ENCODE measurements at places on chromosomes 6 and 20.

DNA sequence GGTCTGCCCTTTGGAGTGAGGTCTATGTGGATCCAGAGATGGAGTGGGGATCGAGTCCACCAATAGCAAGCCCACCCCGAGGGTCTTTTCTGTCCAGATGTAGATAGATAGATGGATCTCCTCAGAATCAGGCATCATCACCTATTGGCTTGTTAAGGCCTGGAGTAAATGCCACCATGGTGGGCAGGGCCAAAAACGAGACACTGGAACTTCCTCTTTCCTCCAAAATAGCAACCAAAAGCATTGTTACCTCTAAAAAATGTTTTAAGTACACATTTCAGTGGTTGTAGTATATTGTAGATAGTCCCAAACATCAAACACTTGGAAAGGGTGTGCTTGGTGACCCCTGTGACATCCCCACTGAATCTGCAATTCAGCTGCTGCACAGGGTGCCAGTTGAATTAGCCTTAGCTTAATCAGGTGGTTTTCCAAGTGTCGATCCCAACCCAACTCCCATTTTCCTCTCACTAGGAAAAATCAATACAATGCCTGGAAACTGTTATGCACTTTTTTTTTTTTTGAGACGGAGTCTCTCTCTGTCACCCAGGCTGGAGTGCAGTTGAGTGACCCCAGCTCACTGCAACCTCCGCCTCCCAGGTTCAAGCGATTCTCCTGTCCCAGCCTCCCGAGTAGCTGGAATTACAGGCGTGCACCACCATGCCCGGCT is 35.0 kb upstream of the NELFCD start:
- no peak for DNase-seq

DNA sequence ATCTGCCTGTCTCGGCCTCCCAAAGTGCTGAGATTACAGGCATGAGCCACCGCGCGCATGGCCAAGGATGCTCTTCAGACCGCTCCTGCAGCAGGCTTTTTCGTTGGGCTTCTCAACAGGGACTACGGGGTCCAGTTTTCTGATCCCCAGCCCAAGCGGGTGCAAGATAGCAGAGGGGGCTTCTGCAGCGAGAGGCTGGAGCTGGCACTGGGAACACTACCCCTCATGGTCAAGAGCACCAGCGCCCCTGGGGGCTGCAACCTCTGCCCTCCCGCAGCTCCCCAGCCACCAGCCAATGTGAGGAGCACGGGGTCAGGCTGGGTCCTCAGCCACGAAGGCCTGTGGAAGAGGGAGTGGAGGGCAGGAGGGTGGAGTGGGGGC is 6.0 kb downstream of the CTSZ start:
- DNase-seq: no peak

DNA sequence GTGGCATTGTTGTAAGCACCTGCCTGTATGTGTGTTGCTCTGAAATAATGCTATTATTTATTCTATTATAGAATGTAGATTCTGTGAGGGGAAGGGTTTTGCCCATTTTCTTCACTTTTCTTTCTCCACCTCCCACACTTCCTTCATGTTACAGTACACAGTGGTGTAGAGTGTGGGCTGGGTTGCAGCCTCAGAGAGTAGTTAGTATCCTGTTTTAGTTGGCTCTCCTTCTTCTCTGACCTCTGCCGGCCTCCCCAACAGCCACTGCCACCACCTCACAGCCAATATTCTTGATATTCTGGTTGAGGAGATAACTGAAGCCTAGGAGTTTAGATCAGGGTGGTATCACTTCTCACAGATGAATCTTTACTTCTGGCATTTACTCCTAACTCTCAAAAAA is 143.4 kb downstream of the BCKDHB start:
- DNase-seq: no peak

DNA sequence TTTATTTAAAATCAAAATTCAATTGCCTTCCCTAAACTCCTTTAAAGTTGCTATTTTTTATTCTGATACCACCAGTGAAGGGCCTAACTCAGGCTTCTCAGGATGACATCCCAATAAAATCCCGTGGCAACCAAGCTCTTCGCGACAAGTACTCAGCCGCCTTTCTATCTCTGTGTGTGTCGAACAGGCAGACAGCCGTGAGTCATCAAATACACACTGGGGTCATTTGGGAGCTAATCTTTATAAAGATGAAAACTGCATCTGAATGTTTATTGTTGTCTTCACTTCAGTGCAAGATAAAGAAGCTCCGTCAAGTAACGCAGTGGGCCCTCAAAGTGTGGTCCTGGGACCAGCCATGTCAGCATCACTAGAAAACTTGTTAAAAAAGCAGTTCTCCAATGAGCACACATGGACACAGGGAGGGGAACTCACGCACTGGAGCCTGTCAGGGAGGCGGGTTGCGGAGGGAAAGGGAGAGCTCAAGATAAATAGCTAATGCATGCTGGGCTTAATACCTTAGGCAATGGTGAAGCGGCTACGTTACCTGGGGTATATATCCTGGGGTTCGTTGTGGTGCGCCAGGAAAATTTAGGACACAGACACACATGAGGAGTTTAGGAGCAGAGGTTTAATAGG is 119.3 kb downstream of the RNF144B start:
- no peak for DNase-seq

- DNase-seq: no peak
Measured at GRCh38 chr6:95959261-95959660, 56.5 kb upstream of the FUT9 start.

- DNase-seq: no peak
Measured at GRCh38 chr6:11215773-11216172, 16.7 kb downstream of the NEDD9 start.

- no peak for DNase-seq
Measured at GRCh38 chr6:134035823-134036296, 16.6 kb downstream of the SLC2A12 start.

DNA sequence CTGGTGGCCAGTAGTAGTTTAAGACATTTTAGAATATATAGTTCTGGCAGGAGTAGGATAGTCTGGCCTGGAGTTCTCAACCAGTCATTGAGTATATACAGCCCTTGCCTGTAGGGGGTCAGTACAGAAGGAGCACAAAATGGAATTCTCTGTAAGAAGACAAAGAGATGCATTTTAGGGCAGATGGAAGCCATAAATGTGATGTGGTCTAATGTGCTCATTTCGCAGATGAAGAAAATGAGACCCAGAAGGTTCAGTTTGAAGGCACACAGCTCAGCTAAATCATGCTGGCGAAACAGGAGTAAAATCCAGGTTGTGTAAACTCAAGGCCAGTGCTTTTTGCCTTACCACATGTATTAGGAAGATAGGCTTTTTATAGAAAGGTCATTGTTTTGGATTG is 29.6 kb downstream of the QKI start:
- DNase-seq: no peak

DNA sequence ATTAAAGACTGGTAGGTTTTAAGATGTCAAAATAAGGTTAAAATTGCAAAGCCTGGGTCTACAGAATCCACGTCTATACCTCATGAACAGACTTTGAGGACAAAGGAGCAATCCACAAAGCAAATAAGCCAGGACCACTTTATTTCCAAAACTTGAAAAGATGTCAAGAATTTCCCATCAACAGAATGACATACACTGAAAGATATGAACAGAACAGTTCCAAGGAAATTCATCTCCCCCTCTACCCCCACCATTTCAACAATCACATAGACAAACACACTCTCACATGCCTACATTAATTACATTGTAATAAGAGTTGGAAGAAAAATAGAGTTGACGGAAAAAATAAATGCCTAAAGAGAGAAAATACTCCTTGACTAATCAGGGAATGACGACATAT is 45.2 kb upstream of the NHSL1 start:
- DNase-seq: no peak

- no peak for DNase-seq
Measured at GRCh38 chr20:3367089-3367488, 40.4 kb downstream of the DNAAF9 start.

DNA sequence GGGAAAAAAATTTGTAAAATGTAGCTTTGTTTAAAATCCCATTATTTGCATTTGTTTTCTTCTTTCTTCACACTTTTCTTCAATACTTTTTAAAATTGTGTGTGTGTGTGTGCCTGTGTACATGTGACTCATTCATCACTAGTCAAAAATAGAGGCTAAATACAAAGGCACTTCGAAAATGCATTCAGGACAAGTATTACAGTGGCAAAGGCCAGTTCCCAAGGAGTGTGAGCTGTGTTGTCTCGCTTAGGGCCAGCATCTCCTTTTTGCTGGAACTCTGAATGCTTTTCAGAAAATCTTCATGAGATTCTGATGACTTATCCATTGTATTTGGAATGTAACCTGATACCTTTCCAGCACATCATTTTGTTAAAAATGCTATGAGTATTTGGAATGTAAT is 288.5 kb upstream of the CNR1 start:
- no peak for DNase-seq

- DNase-seq: no peak
Measured at GRCh38 chr6:144660561-144661115, 375.5 kb downstream of the UTRN start.

GRCh38 chr6:30544666-30545272 is 11.5 kb downstream of the GNL1 start:
- peak; percentile 33 for DNase-seq

DNA sequence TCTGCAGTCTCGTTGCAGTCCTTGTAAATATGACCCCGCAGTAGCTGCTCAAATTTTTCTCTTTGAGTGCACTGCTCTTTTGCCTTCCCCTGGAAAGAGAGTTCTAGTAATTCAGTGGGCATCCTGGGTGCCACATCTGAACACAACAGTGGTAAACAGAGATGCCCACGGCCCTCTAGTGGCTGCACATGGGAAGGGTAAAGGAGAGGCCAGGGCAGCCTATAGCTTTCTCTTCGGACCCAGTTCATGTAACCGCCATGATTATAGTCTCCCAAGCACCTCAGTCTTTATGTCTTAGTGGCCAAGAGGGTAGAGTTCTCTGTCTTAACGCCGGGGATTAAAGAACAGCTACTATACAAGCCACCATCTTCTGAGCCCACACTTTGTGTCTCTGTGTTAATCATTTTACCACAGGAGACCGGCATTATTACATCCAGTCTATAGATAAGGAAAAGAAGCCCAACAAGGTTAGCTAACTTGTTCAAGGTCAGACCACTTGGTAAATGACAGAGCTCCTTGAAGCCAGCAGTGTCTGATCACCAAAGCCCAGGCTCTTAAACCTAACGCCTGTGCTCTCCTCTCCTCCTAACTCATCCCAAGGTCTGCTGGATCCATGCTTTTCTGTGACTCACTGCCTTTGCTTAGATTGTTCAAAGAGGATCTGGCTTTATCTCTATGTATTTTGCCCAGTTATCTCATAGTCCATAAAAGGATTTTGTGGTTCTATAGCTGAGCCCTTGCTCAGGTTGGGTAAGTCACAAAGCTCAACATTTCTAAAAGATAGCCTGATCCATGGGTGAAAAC is 81.8 kb downstream of the ISM1 start:
- peak; percentile 58 for DNase-seq

DNA sequence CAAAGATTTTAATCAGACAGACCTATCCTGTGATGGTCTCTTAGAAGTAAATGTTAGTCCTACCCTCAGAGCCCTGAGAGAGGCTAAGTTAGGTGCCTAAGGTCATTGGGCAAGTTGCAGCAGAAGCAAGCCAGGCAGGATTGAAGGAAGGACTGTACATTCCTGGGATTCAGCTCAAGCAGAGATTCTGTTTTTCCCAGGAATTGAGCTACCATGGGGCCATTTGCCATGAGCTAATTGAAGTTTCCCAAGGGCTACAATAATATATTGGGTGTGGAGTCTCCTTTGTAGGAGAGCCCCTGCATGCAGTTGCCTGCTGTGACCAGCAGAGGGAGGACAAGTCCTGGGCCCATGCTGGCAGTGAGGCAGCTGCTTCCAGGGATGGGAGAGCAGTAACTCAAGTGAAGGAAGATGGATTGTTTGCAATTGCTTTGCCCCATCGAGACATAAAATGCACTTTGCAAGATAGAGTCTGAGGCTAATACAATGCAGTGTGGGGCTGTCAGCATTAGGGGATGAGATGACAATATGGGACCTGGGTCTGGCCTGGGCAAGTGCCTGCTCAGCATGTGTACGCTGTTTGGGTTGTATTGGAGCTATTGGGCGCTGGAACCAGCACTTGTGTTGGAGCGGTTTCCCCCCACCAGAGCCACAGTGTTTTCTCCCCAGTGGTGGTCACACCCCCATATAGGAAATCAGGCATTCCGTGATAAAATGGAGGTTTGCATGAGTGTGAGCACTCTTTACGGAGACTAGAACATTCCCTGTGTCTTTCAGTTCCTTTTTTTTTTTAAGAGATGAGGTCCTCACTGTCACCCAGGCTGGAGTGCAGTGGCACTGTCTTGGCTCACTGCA is 27.9 kb downstream of the DNMT3B start:
- DNase-seq: peak; percentile 86

- DNase-seq: peak; percentile 11
Measured at GRCh38 chr6:16436550-16436949, 198.2 kb downstream of the GMPR start.

DNA sequence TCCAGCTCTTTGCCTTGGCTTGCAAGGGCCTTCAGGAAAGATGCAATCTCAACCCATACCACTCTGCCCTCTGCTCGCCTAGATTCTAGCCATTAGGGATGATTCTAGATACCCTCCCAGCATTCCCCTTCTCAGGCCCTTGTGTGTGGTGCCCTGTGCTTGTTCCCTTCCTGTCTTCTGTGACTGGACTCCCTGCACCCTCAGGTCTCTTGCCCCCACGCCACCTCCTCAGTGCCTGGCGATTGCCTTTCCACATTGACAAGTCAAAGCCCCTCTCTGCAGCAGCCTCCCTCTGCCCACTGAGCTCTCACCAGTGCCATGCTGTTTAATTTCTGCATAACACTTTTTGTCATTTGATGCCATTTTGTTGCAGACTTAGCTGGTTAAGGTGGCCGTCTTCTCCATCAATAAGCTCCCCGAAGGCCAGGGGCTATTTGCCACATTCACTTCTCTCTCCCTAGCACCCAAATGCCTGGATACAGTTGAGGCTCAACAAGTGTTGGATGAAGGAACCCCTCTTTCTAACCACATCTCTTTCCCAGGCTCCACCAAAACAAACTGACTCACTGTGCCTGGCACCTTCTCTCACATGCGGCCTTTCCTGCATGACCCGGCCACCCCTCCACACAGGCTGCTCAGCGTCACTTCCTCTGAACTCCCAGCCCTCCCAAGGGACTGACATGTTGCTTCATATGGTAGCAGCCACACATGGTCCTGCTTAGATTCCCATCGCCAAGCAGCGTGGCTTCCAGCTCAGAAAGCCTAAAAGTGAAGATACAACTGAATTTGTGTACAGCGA is 4.6 kb upstream of the TXNDC5 start:
- DNase-seq: no peak

- no peak for DNase-seq
Measured at GRCh38 chr20:45822857-45823256, 4.3 kb downstream of the TNNC2 start.

GRCh38 chr6:143198312-143198711 is 137.6 kb downstream of the AIG1 start:
- no peak for DNase-seq

DNA sequence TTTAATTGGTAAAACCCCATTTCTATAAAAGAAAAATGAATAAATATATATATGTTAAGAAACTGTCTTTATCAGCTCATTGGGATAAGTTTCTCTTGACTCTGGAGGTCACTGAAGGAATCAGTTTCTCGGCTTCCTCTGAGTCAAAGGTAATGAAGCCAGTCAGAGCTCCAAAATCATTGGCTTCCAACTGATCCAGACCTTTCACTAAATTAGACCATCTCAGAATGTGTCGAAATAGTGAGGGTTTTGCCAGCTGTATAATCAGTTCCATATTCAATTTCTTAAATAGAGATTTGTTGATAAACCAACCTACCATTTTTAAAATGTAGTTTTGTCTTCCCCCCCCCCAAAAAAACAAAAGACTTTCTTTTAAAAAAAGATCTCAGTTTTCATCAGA is 60.5 kb upstream of the SRSF6 start:
- no peak for DNase-seq
